NCI-H2081 (cell line): ENCODE measurements at places on chromosomes 6 and 20.

DNA sequence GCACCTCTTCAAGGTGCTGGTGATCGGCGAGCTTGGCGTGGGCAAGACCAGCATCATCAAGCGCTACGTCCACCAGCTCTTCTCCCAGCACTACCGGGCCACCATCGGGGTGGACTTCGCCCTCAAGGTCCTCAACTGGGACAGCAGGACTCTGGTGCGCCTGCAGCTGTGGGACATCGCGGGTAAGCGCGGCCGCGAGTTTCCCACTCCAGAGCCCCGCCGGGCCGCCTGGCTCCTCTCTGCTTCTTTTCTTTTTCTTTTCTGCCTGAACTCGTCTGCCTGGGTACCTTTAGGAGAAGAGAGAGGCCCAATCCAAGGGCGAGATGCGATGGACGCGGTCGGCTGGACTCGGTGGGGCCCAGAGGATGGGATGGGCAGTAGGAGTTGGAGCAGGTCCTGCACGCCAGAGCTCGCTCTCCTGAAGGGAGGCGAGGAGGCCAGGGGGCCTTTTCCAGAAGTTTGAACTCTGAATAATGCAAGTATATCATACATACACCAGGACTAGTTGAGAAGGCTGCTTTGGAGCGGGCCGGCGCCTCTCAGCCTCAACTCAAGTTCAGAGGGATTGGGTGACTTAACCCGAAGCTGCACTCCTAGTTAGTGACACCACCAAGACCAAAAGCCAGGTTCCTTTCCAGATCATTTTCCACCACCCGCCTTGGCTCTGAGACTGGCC is 445 bp downstream of the RAB32 start:
- DNase-seq, result no peak

DNA sequence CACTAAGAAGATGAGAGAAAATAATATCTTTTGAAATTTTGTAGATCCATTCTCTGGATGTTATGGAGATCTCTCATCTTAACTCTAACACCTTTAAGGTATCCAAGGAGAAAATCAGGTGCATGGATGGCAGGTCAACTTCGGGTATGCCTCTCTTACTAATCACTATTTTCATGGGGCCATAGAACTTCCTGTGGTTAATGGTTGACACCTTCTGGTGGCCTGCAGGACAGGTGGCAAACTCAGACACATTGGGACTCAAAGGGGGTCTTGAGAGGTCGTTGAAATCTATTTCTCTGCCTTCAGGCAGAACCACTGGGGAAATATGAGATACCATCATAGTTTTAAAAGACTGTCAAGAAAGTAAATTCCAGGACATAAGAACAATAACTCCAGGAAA is 76.5 kb downstream of the ADAT2 start:
- DNase-seq, result no peak

GRCh38 chr6:33247977-33248642 is 23.6 kb downstream of the VPS52 start:
- DNase-seq, result peak; percentile 82

DNA sequence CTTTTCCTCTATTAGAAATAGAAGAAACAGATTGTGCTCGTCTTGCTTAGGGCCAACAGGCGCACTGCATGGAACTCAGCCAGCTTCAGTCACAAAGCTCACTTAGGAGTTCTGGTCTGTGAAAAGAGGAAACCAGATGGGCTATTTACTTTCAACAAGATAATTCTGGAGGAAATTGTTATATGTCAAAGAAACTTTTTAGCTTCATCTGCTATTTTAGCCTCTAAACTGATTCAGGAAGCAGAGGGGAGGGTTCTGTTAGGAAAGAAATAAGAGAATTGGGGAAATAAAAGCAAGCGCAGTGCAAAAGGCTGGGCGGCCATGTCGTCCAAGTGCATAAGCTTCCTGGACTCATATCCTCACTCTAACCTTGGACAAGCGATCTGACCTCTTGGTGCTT is 21.3 kb downstream of the PRKN start:
- DNase-seq, result peak; percentile 12

DNA sequence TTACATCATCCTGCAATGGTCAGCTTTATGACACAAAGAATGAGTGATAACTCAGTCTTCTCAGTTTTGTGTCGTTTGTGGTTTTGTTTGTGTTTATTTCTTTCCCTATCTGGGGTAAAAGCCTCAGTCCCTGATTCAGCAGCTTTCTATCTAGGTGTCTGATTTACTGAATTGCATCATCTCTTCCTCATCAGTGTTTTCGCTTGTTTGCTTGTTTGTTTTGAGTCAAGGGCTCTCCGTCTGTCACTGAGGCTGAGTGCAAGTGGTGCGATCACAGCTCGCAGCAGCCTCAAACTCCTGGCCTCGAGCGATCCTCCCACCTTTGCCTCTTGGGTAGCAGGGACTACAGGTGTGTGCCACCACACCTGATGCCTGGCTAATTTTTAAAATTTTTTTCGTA is 548.9 kb downstream of the PRKN start:
- no peak for DNase-seq

GRCh38 chr6:135884136-135884535 is 32.6 kb downstream of the PDE7B start:
- no peak for DNase-seq

- no peak for DNase-seq
Measured at GRCh38 chr6:129104560-129104959, 221.6 kb downstream of the LAMA2 start.

DNA sequence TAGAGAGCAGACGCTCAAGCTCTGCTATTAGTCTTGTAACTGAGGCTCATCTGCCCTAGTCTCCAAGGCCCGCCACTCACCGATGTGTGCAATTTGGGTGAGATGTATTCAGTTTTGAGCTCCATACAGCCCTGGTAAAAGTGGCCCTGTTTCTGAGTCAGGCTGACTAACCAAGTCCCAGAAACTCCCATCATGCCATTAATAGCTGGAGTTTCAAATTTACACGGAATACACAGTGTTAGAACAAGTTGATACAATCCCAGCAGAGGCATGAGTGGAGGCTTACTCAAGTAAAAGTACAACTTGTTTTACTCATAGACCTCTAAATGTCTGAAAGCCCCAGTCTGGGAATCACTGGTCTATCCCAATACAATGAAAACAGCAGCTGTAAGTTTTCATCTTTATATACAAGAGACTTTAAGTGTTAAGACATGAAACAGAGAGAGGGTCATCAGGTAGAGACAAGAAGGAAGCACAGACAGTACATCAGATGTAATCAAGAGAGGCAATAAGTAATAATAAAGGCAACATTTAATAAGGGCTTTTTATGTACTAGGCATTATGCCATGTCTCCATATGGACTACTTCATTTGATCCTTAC is 42.4 kb downstream of the RTN4IP1 start:
- DNase-seq, result no peak

- peak; percentile 52 for DNase-seq
Measured at GRCh38 chr6:41427642-41428335, 92.4 kb downstream of the NCR2 start.

GRCh38 chr6:158996856-158997255 is 3.1 kb downstream of the RSPH3 start:
- no peak for DNase-seq

GRCh38 chr6:148518511-148519156 is 176.0 kb downstream of the SASH1 start:
- DNase-seq, result no peak

- no peak for DNase-seq
Measured at GRCh38 chr6:46347669-46348068, 143.6 kb downstream of the RCAN2 start.

- no peak for DNase-seq
Measured at GRCh38 chr6:743320-744096, 50.6 kb upstream of the EXOC2 start.

DNA sequence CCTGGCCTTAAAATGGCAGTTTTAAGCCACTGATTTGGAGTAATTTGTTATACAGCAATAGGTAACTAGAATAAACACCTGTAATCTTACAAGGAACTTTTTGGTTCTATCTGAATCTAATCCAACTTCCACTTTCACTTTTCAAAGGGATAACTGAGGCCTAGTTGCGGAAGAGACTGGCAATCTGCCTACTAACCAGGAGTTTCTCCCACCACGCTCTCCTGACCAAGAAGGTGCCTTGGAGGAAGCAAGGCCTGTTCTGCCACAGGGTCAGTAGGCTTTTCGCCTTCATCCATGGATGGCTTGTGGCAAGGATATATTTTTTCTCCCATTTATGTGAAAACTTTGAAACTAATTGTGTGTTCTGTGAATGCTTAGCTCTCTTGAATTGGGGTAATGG is 12.9 kb upstream of the MYBL2 start:
- DNase-seq, result no peak

DNA sequence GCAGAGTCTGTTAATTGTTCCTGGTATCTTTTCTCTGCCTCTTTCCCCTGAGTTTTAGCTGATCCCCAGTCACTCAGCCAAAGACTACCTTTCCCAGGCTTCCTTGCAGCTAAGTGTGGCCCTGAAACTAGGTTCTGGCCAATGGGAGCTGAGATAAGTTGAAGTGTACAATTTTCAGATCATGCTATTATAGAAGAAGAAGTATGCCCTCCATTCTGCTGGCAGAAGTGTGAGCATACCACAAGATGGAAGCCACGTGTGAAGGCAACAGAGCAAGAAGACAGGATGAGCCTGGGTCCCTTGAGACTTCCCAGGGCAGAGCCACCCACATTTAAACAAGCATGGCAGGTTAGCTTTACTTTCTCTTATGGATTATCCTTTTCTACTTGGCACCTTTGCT is 273.2 kb downstream of the HIVEP2 start:
- DNase-seq, result no peak

GRCh38 chr20:38629979-38630378 is 28.4 kb downstream of the ARHGAP40 start:
- DNase-seq, result no peak

- no peak for DNase-seq
Measured at GRCh38 chr6:29466241-29466640, 9.3 kb downstream of the OR2H1 start.

- DNase-seq, result no peak
Measured at GRCh38 chr20:58264271-58264670, 35.8 kb upstream of the ANKRD60 start.

GRCh38 chr6:351011-351866 is 40.3 kb upstream of the IRF4 start:
- no peak for DNase-seq

DNA sequence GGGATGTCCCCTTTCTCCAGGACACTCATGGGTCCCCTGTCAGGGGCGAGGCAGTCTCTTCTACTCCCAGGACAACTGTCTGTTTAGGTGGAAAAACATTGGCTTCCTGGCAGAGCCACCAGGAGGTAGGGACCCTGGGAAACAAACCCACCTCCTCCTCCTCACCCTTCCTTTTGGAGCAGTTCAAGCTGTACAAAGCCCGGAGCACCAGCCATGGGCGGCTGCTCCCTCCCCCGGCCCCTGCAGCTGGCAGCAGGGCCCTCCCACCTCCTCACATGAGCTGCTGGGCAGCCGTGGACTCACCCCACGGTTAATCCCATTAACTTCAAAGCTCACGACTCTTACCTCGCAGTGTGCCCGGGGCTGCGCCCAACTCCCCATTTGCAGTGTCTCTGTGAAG is 48.6 kb downstream of the CDH4 start:
- DNase-seq, result no peak

DNA sequence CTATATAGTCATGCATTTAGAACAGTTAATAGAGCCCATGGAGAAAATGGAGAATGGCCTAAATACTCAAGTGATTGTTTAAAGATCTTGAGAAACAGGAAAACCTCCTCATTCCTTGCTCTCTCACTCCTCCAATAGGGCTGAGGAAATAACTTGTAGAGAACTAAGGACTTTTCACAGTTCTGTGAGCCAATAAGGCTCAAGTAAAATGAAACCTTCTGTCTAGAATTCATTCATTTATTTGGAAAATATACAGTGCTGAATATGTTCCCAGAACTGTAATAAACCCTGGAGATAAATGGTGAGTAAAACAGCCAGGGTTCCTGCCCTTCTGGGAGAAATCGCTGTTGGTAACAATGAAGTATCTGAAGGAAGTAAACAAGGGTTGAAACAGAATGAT is 35.3 kb downstream of the ELOVL2 start:
- no peak for DNase-seq

DNA sequence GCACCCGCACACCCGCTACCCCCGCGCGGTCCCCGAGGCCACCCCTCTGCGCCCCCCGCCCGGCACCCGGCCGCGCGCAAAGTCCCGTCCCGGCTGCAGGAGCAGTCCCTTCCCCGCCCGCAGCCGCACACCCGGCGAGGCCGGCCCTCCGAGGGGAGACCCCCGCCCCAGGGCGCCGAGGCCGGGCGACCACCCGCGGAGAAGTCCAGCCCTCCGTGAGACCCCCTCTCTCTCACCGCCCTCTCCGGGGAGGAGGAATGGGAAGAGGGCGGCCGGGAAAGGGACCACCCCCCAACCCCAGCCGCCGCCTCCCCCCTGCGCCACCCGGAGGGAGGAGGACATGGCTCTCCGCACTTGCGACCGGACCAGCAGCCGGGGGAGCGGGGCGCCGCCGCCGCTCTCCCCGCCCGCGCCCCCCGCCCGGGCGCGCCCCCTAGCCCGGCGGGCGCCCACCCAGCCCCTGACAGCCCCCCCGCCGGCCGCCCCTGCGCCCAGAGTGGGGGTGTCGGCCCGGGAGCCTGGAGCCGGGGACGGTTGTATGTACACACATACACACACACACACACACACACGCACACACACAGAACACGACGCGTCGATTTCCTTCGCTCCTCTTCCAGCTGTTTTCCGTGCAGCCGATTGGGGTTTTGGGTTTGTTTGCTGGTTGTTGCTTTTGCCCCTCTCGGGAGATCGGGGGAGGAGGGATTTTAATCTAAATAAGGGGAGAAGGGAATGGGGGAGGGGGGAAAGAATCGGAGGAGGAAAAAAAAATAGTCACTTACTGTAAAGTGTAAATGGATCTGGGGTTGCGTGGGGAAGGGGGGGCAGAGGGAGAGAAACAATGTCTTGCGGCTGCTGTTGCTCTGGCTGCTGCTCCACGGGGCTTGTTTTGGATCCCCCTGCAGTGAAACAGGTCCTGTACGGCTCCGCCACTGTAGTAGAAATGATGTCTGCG is at the start of gene ATXN1:
ATXN1 (minus strand) TSS at position 945 of the 955 bp plus-strand sequence.
- DNase-seq, result no peak

DNA sequence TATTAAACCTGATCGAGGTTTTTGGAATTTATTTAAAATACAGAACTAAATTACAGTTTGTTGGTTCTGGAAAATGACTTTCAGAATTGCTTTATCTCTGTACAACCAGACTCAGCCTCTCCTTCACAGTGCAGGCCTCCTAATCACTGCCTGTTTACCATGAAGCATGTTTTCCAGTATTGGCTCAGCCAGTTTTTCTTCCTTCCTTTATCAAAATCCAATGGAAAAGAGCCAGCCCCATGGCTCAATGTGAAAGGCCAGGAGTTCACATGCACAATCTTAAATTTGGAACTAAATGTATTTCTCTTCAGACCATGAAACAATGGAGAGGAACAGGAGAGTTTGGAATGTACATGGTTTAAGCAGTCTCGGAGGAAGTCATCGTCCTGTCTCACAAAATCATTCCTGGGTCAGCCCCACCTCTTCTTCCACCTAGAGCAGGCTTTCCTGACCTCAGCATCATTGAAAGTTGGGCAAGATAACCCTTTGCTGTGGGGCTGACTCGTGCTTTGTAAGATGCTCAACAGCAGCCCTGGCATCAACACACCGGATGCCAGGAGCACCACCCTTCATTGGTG is 680.9 kb upstream of the AGPAT4 start:
- DNase-seq, result no peak

DNA sequence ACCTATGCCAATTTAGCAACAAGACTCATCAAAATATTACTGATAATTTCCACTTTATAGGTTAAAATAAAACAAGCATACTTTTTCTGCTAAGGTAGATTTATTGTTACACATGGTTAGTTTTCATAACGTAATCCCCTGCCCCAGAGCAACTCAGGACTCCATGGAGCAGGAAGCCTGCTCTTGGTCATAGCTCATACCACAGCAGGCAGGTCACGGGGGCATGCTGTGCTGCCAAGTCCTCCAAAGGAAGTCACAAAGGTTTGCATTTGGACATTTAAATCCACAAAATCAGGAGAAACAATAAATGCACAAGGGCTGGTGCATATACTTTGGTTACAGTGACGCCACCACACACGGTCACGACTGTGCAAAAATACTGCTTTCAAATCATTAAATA is 12.5 kb downstream of the GZF1 start:
- no peak for DNase-seq
